ENCODE measurements at places on chromosomes 3 and 15. TPM values are rescaled to one million over a fixed set of nuclear protein-coding genes. Genes with fewer than 3 reads are reported as not detected.

LYZL4 gene
- not detected for total RNA-seq

TICRR gene
- 0.44 TPM for total RNA-seq

NUTM1 gene
- total RNA-seq = not detected

CFAP100 gene
- total RNA-seq = not detected

C3orf22 gene
- not detected for total RNA-seq

POLQ gene
- 15.2 TPM for total RNA-seq

ARGFX gene
- total RNA-seq = not detected

UCN2 gene
- 25.1 TPM for total RNA-seq

SLC12A1 gene
- not detected for total RNA-seq

KLF15 gene
- 0.29 TPM for total RNA-seq

CTXND1 gene
- total RNA-seq = not detected

GPR62 gene
- total RNA-seq = not detected

SLC6A1 gene
- total RNA-seq = not detected

GOLGA6L6 gene
- total RNA-seq = not detected

IL20RB gene
- total RNA-seq = 2.0 TPM

CCDC80 gene
- total RNA-seq = 39.5 TPM

CGNL1 gene
- total RNA-seq = 0.72 TPM

FRMD5 gene
- total RNA-seq = 13.5 TPM

LDHAL6B gene
- not detected for total RNA-seq

PAQR5 gene
- total RNA-seq = 4.8 TPM

ACP3 gene
- total RNA-seq = 3.5 TPM

HSPBAP1 gene
- total RNA-seq = 7.9 TPM

HGD gene
- 0.14 TPM for total RNA-seq

ARL14 gene
- 0.14 TPM for total RNA-seq

GOLGA8N gene
- 0.88 TPM for total RNA-seq

SEMA3B gene
- 25.4 TPM for total RNA-seq

CHRNA3 gene
- total RNA-seq = under 0.01 TPM

Measured in placental pericyte (primary cell).